ENCODE measurements at places on chromosomes 1 and 21.

DNA sequence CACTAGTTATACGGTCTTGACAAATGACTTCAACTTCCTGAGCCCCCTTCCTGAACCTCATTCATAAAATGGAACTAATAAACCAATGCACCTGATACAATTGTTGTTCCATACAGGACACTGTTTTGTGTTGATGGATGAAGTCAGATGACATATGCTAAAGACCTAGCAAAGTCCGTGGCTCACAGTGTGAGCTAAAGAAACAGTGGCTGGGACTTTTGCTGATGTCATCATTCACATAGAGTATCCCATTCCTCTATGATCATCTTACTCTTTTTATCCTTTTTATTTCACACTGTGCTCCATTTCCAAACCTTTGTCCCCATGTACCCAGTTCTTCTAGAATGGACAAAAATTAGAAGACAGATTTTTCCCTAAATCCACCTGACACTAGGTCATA is 83.7 kb upstream of the KAZN start:
- no peak for DNase-seq

GRCh38 chr1:151196292-151196800 is 2.0 kb upstream of the PIP5K1A start:
- DNase-seq: peak; percentile 11

DNA sequence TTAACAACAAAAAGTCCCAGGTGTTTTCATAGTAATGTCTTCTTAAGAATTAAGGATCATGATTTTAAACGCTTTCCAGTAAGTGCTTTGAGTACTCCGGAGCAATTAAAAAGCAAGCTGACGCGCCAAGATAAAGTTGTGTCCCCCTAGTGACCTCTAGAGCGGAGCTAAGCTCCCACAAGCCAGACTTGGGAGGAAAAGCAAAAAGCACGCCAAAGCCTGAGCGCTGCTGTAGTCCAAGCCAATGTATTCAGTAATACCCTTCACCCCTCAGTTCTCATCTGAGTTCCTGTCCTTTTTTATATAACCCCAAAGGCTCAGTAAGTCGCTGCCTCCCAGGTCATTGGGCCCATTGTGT is 3.5 kb upstream of the SLC44A5 start:
- DNase-seq: no peak

GRCh38 chr1:33338048-33338439 is 17.1 kb upstream of the A3GALT2 start:
- DNase-seq: no peak

- no peak for DNase-seq
Observed at GRCh38 chr1:43942411-43942810, 4.3 kb upstream of the IPO13 start.

- DNase-seq: peak; percentile 41
Observed at GRCh38 chr1:167533851-167534300, 15.5 kb upstream of the CD247 start.

DNA sequence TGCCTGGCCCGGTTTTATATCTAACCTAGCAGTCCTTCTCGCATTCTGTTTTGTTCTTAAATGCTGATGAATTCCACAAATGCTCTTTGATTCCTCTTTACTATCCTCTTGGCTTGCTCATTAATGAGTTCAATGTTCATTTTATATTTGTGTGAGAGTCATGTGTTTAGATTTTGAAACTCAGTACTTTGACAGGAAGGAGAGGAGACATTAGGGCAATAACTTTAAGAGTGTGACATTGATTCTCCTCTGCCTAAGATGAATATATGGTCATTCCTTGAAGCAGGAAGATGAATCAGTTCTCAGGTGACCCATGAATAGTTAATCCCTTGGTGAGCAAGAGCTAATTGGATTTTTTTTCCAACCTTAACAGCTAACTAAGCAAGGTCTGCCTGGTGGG is 84.1 kb downstream of the MRPS6 start:
- no peak for DNase-seq
